ENCODE measurements at places on chromosomes 7 and 10.

GRCh38 chr7:136693166-136694119 lies 175.0 kb upstream of the CHRM2 start:
- DNase-seq = no peak

- no peak for DNase-seq
Measured at GRCh38 chr7:114924038-114924712, 2.3 kb downstream of the MDFIC start.

DNA sequence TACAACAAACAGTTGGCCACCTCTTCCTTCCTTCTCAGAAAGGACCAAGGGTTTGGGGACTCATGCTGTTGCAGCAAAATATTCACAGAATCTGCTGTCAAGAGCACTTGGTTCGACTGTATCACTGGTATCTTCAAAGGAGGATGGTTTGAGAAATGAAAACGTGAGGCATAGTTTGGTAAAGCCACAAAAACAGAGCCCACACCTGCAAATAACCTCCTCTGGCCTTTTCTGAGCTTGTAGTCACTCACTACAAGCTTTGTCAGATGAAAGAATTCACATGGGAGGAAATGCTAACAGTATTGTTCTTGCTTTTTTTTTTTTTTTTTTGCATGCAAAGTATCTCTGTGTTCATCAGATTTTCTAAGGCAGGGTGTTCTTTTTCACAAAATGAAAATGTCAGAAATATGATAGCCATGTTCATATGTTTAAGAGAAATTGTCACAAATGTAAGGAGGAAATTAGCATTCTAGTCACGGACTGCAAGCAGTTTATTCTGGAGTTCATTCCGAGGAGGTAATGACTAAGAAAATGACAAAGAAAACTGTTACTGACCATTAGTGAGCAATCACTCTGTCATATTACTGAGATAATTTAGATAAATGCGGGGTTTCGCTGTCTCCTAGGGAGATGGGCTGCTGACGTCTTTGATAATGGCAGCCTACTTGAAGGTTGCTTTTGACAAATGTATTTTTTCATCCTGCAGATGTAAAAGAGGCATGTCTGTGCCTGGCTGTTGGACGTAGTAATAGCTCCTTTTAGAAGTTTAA lies 117.8 kb upstream of the MYO3A start:
- no peak for DNase-seq

DNA sequence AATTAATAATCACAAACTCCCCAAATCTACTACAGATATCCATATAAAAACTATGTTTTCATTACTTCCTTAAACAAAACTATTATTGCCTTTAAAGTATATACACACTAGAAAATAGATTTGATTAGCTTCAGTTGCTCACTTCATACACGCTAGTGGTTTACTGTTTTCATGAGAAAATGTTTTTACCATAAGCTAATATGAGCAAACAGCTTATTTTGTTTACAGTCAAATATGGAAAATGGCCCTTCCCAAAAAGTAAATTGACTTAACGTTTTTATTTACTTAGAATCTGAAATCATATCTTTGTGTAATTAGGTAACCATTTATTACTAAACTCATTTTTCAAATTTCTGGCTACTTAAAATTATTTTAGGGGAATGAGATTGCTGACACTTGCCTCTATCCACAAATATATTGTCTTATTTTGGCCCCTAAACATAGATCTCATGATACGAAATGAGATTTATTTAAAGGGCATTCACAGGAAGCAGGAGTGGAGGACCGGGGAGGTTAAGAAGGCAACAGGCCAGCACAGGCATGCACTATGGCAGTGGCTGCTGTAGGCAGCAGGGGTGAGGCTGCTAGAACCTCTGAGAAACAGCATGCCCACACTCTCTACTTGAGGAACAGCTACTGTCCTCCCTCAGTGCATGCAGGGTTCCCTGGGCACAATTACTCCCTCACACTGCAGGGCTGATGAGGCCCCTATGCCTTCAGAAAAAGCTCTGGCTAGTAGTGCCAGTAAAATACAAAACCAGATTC lies 29.6 kb upstream of the SOSTDC1 start:
- DNase-seq = no peak

- DNase-seq = no peak
Measured at GRCh38 chr7:141288626-141289025, 214.8 kb downstream of the TMEM178B start.
